Activated gamma-delta T cell treated with anti-CD3 and anti-CD28 coated beads, Interleukin-2, amount 50 U/mL, for 16 hours (primary cell): ENCODE measurements at places on chromosomes 4 and X.

DNA sequence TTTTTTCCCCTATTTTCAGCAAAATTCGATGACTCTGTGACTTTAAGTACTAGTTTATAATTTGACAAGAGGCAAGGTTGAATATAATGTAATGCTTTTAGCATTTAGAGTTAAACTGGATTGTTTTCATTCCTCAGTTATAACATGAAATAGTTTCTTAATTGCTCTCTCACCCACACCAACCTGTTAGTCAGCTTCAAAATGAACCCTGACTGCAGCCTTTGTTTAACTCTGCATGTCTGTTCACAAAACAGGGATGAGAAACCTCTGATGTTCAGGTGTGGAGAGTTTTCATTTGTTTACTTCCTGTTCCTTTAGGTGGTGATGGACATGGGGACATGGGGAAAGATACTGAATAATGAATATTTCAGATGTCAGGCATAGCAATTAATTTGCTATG lies 49.9 kb upstream of the MND1 start:
- DNase-seq, result no peak

DNA sequence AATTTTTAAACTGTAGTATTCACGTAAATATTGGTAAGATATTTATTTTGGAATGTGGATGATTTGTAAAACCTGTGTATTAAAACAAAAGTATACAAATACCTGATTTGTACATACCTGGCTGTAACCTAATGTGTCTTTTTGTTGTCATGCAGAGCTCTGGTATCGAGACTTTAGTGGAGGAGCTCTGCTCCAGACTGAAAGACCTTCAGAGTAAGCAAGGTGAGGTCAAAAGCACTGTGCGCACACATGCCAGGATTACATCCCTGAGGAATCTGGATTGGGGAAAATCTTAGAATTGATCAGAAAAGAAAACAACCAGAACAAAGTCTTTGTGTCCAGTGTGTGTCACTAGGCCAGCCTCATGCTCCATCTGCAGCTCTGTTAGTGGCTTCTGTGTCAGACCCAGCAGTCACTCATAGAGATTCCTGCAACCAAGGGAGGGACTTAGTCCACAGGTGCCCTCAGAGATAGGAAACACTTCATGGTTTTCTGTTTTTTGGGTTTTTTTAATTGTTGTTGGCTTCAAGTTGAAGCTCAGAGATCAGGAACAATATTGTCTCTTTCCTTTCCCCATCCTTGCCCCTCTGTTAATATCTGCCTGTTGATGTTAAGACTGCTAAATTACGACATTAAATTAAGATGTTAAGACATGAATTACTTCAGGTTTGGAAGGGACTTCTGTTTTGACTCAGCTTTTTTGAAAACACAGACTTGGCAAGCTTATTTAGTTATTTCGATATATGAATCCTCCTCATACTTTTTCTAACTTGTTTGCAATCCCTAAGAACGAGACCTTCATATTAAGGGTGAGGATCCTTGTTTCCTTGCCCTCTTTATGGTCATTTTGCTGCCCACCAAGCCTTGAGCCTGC lies 52.4 kb upstream of the TBC1D14 start:
- DNase-seq, result no peak

- DNase-seq, result peak; percentile 25
These were observed 3.5 kb upstream of the VMA21 start for GRCh38 chrX:151393514-151393913.

DNA sequence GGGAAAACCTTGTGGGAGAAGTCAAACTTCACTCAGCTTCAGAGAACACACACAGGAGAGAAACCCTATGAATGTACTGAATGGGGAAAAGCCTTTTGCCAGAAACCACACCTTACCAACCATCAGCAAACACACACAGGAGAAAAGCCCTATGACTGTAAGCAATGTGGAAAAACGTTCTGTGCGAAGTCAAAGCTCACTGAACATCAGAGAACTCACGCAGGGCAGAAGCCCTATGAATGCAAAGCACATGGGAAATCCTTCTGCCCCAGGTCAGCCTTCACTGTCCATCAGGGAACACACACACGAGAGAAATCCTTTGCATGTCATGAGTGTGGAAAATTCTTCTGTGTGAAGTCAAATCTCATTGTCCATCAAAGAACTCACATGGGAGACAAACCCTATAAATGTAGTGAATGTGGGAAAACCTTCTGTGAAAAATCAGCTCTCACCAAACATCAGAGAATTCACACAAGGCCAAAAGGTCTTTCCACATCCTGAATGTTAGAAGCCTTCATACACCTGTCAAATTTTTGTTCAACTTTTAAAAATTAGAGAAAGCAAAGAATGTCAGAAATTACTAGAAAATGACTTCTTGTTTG lies 199.4 kb downstream of the SMIM20 start:
- DNase-seq, result no peak

DNA sequence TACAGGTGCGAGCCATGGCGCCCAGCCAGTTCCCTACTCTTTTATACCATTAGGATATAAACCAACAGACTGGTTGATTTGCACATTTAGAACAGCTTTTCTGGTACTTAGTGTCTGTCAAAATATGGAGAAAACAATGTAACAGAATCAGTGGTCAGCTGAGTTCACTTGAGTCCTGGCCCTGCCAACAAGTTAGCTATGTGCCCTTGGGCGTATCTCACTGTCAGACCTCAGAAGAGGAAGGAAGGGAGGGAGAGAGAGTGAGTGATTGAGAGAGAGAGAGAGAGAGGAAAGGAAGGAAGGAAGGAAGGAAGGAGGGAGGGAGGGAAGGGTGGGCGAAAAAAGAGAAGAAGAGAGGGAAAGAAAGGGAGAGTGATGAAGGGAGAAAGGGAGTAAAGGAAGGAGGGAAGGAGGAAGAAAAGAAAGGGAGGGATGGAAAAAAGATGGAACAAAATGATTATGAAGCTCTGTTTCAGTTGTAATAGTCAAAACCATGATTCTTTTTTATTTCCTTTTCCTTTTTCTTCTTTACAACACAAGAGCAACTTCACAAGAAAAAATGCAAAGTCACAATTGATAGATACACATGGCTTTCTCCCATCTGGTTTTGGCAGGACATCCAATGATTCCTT lies 55.7 kb upstream of the PDGFRA start:
- no peak for DNase-seq

GRCh38 chr4:122959981-122960610 lies 37.7 kb upstream of the NUDT6 start:
- no peak for DNase-seq

DNA sequence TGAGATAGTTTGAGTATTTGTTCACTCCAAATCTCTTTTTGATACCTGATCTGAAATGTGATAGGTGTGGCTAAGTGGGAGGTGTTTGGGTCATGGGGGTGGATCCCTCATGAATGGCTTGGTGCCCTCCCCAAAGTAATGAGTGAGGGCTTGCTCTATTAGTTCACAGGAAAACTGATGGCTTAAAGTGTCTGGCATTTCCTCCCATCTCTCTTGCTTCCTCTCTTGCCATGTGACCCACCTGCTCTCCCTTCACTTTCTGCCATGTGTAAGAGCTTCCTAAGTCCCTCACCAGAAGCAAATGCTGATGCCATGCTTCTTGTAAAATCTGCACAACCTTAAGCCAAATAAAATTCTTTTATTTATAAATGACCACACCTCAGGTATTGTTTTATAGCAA lies 61.1 kb downstream of the MAD2L1 start:
- no peak for DNase-seq

GRCh38 chrX:108993909-108994308 lies 257.5 kb upstream of the IRS4 start:
- no peak for DNase-seq

DNA sequence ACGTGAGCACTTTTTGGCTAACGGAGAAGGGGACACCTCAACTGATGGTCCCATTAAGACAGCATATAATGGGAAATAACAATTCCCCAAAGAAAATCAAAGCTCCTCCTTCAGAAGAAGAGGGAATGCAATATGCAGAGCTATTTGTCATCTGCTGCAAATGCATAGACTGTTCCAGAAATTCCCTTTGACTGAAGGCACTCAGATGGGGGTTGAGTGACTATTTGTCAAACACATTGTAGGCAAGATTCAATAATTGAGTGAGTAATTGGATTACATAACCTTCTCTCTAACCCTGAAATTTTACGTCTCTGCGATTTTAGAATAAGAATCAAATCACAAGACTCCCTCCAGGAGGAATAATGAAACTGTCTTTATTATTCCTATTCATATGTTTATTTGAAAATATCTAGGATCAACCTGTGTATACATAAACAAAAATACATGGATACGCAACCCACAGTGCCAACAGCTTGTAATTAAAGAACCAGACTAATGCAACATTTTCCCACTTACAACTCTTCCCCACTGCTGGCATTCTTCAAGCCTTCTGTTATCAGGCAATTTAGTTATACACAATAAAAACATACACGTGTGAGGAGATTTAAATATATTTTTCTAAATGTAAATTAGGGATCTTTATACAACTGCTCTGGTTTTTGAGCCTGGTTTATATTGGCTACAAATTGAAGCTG lies 256.6 kb downstream of the GBA3 start:
- DNase-seq, result no peak

DNA sequence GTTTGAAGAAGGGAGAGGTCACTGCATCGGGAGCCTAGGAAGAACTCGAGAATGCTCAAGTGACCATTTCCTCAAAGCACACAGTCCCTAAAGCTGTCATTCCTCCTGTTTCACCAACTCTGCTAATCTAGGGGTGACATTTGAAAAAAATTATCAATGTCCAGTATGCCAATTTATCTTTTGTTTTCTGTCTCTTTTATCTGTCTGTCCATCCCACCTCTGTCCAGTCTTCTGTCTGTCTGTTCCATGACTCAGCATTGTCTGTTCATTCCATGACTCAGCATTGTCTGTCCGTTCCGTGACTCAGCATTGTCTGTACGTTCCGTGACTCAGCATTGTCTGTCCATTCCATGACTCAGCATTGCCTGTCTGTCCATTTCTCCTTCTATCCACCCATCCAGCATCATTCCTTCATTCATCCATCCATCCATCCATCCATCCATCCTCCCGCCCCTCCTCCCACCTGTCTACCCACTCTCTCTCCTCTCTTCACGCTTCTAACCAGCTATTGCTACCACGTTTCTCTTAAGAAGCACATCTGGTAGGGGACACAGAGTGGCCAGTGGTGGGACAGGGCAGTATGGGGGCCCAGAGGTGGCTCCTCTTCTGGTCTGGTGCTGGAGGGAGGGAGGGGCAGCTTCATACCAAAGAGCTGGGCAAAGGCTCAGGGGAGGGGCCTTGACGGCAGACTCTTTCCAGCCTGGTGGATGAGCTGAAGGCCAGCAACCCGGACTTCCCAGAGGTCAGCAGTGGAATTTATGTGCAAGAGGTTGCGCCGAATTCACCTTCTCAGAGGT lies 34.1 kb downstream of the HTRA3 start:
- DNase-seq, result no peak

GRCh38 chr4:74768857-74769525 lies 25.3 kb downstream of the BTC start:
- no peak for DNase-seq

GRCh38 chr4:162061214-162061613 lies 102.6 kb downstream of the FSTL5 start:
- no peak for DNase-seq

- DNase-seq, result no peak
These were observed 188.8 kb downstream of the CRLF2 start for GRCh38 chrX:1023676-1024075.

DNA sequence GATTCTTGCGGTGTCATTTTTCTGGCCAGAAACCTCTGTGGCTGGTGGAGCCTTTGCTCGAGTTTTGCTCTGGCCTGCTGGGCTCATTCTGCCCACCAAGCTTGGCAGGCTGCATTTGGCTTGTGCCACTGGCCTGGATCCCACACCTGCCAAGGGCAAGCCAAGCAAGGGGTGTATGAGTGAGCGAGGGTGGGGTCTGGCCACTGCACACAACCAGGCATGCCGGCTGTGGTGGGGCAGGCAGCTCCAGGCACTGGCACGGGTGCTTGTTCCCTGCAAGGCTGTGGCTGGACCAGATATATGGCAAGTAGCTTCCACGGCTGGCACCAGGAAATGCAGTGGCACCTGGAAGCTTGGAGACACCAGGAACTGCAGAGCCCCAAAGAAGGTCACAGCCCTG lies 68.6 kb upstream of the PPP3CA start:
- DNase-seq, result no peak

DNA sequence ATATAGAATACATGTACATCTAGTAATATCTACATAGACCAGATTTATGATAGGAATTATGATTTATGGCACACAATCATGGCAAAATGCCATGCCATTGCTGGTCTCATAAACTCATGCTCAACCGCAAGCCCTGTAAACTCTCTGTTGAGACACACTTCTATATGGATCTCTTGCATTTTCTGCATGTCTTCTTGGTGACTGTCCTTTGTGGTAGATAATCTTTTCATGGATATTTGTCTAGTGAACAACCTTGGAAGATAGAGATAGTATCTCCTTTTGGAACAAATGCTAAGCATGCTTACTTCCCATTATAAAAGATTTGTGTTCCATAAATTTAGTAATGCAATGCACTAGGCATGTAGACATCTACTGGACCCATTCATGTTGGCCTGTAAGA lies 328.0 kb downstream of the NAF1 start:
- no peak for DNase-seq

DNA sequence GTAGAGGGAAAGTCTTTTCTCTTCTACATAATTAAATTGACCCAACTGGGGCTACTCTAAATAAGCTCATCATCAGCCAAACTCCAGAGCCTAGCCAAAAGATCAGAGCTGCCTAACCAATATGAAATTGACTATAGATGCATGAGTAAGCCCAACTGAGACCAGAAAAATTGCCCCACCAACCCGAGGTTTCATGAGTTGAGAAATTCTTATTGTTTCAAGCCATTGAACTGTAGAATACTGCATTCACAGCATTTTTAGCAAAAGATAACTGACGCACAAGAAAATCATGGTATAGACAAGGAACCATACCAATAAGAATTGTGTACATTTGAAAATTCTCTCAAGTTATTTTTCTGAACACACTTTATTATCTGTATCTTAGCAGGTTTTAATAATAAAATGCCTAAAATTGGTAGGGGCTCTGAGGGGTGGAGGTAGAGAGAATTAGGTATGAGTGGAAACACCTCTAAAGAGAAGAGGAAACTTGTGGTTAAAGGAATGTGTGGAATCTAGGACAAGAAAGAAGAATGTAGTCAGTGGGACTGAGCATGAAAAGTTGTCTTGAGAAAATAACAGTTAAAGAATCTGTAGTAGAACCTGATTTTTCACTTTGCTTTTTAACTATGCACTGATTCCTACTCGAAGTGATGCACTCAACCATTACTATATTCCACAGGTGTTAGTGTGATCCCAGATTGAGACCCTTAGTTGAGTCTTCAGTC lies 200.9 kb upstream of the PPP1R2C start:
- no peak for DNase-seq

DNA sequence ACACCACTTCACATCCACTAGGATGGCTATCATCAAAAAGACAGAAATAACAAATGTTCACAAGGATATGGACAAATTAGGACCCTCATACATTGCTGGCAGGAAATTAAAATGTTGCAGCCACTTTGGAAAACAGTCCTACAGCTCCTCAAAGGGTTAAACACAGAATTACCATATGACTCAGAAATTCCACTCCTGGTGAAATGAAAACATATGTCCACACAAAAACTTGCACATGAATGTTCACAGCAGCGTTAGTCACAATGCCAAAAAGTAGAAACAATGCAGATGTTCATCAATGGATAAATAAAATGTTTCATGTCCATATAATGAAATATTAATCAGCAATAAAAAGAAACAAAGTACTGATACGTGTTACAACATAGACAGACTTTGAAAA lies 15.1 kb downstream of the S100G start:
- no peak for DNase-seq
